ENCODE measurements at places on chromosomes 1 and 21. TPM values are rescaled to one million over a fixed set of nuclear protein-coding genes. Genes with fewer than 3 reads are reported as not detected.
A peak's percentile ranks its signal among the peaks of the same experiment; 100 is the strongest.

DNA sequence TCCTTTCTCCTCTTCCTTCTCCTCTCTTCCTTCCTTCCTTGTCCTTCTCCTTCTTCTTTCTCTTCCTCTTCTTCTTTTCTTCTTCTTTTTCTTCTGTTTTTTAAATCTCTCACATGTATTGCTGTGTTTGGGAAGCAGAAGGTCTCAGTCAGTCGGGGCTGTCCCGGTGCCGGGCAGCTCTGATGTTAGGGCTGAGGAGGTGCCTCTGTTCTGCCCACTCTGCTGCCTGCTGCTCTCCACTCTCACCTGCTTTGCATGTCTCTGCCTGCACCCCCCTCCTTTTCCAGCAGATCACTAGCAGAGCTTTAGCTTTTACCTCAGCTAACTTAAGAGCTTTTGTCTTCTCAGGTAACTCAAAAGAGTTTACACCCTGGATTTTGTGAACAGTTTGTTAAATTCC is 276.6 kb downstream of the CHRM3 start:
- no peak for DNase-seq

DNA sequence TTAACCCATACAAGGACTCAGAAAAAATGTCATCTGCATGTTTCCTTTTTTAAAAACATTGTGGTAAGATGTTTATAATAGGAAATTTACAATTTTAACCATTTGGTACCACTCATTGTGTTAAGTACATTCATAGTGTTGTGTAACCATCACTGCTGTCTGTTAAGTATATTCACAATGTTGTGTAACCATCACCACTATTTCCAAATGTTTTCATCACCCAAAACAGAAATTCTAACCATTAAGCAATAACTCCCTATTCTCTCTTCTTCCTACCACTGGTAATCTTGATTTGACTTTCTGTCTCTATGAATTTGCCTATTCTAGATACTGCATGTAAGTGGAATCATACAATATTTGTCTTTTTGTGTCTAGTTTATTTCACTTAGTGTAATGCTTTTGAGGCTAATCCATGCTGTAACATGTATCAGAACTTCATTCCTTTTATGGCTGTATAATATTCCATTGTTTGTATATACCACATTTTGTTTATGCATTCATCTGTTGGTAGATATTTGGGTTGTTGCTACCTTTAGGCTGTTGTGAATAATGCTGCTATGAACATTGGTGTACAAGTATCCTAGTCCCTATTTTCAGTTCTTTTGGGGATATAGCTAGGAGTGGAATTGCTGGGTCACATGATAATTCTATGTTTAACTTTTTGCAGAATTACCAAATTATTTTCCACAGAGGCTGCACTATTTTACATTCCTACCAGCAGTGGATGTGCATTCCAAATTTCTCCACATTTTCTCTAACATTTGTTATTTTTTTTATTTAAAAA is 14.1 kb downstream of the HIPK1 start:
- no peak for DNase-seq

DNA sequence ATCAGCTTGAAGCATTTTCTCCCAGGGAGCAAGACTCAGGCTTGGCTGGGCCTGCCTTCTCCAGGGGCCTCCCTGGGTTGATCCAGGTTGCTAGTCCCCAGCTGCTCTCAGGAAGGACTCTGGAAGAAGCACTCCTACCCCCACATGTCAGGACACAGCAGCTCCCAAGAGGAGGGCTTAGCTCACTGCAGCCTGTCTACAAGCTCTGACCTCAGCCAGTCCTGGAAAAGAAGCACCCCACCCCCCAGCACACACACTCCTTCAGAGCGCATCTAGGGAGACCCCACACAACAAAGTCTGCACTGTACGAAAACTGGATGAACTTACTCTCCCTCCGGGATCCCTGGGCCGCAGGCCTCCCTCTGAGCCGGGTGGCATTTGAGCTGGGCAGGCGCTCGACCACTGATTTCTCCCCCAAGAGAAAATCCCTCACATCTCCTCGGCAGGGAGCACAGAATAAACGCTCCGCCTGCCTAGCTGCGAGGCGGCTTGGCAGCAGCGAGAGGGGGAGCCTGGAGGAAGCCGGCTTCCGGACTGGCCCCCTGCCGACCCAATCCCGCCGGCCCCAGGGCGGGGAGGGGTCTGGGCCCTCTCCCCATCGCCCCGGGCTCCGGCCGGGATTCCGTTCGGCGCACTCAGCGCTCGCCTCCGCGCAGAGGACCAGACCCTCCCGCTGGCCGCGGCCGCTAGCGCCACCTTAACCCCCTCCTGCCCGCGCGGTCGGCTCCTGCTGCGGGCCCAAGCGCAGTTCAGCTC is at the start of gene KCNA2:
Gene KCNA2, minus strand, starts transcription at position 458 of the 756 bp plus-strand sequence. CDS start 1,576 bp downstream, outside the sequence.
- DNase-seq = no peak

FOXO6 gene
- total RNA-seq = 2.2 TPM

DNA sequence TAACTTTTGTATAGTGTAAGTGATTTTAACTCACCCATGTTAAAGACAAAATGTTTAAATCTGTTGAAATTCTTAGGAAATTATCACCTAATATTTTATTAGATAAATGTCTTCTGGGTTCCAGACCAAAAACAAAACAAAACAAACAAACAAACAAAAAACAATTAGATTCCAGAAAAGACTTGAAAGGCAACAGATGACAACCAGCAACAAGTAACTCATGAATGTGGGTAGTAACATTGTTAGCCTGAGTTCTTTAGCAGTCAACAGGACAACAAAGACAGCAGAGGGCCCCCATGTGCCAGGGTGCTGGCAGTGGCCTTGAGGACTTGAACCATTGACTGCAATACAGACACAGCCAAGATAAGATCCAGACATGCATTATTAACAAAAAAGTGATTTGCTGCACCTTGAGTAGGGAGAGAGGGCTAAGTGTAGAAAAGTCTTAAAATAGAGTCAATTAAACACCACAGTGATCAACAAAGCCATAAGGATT is 2.4 kb upstream of the CD247 start:
- no peak for DNase-seq

DNA sequence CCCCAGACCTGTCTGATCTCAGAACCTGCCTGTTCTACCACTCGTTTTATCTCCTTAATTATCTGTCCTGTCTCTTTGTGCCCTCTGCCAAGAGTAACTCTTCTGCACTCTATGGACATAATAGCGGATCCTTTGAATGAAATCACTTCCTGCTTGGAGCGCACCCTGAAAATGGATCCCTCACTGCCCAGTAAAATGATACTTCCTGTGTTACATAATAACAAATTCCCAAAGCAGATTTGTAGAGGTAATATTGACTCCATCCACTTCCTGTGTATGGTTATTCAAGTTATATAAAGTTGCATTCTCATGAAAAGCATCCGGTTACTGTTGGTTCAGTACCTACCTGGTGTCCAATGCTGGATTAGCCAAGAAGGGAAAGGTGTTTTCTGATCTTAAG is 246.0 kb downstream of the TRABD2B start:
- no peak for DNase-seq

- no peak for DNase-seq
Measured at GRCh38 chr1:15714406-15715136, 21.5 kb upstream of the SLC25A34 start.

DNA sequence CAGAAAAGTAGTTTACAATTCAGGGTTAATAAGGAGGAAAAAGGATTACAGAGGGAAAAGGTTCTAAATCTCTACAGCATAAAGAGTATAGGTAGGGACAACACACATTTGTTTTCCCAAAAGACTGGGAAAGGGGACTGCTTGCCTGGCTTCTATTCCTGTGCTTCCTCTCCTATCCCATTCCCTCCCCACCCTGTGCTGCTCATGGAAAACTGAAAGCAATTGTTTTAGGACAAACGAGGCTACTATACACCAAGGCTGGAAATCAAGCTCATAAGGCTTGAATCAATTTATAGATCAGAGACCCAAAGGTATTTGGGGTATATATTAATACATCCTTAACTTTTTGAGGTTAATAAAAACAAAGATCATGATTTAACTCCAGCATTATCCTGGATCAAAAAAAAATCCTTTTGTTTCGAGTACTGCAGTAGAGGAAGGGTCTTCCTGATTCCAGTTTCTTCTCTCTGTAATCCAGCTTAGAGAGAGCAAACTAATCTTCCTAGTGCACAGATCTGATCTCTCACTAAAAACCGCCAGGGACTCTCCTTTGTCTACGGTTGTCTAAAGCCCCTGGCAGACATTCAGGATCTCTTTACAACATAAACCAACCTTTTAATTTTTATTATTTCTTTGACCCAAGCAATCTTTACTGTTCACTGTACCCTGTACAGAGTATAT is 37.4 kb upstream of the A3GALT2 start:
- DNase-seq = no peak

PLXNA2 gene
- total RNA-seq = 0.75 TPM

LRRC3 gene
- total RNA-seq = 0.61 TPM

DNA sequence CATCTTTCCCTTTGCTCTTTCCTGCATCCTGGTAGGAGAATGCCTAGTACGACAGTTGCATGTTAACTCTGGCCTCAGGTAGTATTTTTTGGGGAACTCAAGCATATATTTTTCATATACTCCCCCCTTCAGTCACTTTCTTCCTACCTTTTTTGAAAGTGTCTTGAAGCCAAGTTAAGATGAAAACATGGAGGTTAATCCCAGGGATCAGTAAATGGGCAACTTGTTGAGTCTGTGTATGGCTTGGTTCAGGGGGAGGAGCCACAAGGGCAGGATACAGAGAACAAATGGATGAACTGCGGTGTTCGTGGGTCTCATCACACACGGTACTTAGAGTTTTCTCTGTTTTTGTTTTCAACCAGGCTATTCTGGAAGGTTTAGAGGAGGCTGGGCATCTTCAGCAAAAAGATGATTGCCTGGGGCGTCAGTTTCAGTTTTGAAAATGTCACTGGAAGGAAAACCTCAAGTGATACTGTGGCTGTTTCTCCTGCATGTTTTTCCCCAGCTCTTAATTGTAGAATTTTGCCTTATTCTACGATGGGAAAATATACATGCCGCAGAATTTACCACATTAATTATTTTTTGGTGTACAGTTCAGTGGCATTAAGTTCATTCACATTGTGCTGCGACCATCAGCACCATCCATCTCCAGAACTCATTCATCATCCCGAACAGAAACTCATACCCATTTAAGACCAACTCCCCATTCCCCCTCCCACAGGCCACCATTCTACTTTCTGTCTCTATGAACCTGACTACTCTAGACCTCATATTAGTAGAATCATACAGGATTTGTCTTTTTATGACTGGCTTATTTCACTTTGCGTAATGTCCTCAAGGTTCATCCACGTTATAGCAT is 71.5 kb downstream of the MAP10 start:
- no peak for DNase-seq

DNA sequence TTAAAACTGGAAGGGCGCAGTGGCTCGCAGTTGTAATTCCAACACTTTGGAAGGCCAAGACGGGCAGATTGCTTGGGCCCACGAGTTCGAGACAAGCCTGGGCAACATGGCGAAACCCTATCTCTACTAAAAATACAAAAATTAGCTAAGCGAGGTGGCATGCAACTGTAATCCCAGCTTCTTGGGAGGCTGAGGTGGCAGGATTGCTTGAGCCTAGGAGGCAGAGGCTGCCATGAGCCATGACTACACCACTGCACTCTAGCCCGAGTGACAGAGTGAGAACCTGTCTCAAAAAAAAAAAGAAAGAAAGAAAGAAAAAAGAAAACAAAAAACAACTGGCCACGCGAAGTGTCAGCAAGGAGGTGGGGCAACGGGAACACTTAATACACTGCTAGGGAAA is 6.3 kb downstream of the UBE2G2 start:
- no peak for DNase-seq

PRR9 gene
- total RNA-seq = not detected

GRCh38 chr21:25934130-25934529 is 199.4 kb downstream of the GABPA start:
- no peak for DNase-seq

DNA sequence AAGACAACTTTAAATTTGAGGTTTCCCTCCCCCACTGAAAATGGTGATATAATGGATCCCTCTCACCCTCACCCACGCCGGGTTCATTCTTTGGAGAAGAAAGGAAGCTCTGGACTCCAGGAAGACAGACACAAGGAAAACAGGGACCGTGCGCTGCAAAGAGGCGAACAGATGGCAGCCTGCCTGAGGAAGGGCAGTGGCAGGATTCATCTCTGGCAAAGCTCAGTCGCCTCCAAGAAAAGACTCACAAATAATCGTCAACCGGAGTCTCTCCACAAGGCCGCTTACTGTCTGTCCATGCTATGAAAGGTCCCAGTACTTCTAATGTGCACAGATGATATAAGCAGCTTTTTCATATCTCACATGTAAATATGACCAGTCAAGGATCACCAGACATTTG is 110.3 kb downstream of the TIAM1 start:
- DNase-seq = no peak

DNA sequence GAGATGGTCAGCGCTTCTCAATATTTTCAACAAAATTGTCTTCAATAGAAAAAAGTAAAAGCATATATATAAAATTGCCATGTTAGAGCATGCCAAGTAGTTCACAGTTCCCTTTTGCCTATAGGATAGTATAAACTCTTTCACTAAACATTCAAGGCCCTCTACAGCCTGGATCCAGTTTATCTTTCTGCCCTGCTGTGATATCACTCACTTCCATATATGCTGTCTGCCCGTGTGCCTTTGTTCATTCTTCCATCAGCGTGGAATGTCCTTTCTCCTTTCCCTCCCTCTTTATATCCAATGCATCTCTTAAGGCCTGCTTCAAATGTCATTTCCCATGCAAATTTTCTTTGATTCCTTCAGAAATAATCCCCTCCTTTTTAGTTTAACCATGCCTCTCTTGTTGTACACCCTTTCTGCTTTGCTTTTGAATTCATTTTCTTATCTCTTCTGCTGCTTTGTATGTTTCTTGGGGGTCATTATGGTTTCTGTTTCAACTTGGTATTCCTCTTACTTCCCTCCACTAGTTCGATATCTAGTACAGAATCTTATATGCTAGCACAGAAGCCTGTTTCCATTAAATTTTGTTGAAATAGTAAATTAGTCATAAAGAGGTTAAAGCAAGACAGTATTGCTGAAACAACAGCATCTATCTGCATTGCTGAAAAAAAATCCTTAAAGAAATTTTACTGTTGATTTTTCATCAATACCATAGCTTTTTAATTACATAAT is 44.7 kb downstream of the XCL2 start:
- DNase-seq = no peak

DNA sequence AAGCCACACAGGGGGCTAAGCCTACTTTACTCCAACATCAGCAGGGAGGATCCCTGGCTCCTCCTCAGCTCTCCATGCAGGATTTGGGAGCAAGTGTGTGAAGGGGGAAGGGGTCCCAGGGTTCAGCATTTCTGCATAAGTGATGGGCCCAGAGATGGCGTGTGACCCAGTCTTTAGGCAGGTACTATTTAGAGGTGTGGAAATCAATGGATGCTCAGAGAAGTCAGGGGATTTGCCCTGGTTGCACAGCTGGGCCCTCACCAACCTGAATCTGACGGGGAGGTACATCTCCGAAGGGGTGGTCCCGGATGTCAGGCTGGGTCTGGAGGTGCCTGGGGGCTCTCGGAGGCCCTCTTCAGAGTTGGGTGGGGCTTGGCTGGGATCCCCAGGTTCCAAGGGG is 6.9 kb upstream of the TCEA3 start:
- no peak for DNase-seq

NTMT2 gene
- not detected for total RNA-seq

KRTAP13-2 gene
- not detected for total RNA-seq

GRCh38 chr1:212606395-212607205 is 2.0 kb upstream of the ATF3 start:
- peak; percentile 39 for DNase-seq

All from CD4-positive, alpha-beta T cell (primary cell).